ENCODE measurements at places on chromosomes 11 and 22. TPM values are rescaled to one million over a fixed set of nuclear protein-coding genes. Genes with fewer than 3 reads are reported as not detected.
A peak's percentile ranks its signal among the peaks of the same experiment; 100 is the strongest.

DNA sequence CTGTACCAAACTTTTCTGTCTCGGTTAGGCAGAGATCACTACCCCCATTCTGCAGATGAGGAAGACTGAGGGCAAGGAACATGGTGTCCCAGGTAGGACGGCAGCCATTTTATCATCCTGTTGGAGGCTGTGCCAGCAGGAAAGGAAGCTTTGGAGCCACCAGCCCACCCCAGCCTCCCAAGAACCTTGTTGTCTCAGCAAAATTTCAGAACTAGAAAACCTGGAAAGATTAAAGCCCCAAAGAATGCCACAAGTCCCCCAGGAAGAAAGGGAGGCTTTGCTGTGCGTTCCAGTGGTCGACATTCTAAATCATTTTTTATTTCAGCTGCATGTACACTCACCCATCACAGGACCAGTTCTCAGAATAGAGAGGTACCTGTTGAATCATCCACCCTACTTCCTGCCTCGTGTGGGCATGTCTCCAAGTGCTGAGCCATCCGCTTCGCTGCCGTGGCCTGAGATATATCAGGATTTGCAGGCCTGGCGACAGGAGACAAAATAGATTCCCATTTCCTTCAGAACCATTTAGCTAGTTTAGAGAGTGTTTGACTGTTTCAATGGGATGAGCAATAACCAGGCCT, 13.0 kb upstream of the EIF3D start:
- DNase-seq, result no peak

DNA sequence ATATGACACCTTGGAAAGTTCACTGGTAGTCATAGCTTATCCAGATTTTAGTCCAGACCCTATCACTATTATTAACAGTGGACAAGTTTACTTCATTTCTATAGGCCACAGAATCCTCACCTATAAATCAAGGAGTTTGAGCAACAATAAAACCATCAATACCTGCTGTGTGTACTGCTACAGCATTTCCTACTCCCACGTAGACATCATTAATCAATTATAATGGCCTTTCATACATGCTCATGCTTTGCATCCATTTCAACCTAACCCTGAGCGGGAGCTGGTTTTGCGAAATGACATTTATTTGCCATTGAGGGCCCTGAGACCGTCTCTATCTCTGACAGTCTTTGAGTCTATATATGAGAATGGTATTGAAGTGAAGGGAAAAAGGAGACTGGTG, 312.3 kb downstream of the FAT3 start:
- no peak for DNase-seq

GRCh38 chr11:10076458-10077141, 217.4 kb downstream of the SBF2 start:
- no peak for DNase-seq

GRCh38 chr22:49052023-49052538, 775.6 kb downstream of the BRD1 start:
- no peak for DNase-seq

- DNase-seq, result peak; percentile 78
Measured at GRCh38 chr11:1882265-1883238, 9.1 kb downstream of the PRR33 start.

DNA sequence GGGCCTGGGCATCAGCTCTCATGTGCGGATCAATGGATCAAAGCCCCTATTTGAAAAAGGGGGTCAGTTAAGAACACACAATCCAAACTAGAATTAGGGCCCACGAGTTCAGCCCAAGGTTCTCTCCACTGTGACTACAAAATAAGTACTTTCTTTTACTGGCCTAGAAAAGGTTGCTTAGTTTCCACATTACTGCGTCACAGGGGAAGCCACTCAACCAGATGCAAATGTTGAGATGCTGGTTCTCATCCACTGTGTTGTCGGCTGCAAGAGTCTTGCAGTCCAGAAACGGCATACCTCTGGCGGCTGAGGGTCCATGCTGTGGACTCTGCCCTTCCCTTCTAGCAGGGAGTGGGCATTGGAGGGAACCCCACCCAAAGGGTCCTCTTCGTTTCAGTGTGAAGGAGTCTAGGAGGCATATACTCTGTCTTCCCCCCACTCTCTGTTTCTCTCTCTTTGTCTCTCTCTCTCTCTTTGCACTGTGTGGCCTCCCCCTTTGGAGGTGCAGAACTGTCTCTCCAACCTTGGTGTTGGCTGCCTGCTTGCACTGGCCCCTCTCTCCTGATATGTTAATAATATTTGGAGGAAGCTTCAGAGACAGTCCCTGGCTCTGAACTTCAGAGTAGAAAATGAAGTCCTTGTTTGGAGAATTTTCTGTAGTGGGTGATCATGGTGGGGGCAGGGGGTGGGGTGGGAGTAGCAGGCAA, 99.0 kb upstream of the NNMT start:
- no peak for DNase-seq

DNA sequence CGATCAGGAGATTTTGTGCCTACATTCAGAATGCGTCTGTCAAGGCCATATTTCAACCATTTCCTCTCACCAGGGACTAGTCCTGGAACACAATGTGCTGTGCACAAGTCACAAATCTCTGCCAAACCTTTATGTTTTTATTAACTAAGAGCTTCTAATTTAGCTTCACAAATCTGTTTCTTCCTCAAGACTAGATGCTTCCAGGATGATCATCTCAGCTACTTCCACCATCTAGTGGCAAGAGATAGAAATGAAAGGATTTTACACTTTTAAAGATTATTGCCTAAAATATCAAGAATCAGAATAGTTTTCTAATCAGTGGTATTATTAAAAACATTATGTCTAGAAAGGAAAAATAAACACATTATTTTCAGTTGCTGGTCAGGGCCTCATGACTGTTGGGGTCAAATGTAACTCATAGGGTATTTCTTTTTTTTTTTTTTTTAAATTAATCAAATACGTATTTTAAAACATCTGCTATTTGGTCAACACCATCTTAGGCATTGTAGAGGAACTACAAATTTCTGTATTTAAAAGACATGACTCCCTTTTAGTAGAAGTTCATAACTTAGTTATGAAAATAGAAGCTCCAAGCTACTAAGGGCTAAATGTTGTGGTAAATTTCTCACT, 1102.6 kb downstream of the DLG2 start:
- DNase-seq, result no peak

DNA sequence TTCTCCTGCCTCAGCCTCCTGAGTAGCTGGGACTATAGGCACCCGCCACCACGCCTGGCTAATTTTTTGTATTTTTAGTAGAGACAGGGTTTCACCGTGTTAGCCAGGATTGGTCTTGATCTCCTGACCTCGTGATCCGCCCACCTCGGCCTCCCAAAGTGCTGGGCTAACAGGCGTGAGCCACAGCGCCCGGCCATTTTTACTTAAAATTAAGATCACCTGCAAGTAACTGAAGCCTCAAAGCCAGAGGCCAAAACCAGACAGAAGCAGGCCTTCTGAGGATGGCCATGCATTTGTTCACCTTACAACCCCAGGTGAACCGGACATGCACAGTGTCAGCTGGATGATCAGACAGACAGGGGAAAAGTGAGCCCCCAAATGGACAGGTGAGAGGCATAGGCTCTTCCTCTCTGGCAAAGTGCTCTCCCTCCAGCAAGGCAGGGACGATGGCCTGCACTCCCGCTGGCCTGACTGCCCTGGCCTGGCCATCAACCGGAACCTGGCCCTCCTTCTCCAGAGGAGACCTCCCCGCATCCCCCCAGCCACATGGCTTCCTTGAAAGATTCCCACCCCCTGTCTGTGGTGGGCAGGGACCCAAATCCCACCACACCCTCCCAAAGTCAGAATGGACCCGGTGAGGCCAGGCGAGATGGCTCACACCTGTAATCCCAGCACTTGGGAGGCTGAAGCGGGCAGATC, 25.9 kb downstream of the APOBEC3H start:
- DNase-seq, result no peak

DNA sequence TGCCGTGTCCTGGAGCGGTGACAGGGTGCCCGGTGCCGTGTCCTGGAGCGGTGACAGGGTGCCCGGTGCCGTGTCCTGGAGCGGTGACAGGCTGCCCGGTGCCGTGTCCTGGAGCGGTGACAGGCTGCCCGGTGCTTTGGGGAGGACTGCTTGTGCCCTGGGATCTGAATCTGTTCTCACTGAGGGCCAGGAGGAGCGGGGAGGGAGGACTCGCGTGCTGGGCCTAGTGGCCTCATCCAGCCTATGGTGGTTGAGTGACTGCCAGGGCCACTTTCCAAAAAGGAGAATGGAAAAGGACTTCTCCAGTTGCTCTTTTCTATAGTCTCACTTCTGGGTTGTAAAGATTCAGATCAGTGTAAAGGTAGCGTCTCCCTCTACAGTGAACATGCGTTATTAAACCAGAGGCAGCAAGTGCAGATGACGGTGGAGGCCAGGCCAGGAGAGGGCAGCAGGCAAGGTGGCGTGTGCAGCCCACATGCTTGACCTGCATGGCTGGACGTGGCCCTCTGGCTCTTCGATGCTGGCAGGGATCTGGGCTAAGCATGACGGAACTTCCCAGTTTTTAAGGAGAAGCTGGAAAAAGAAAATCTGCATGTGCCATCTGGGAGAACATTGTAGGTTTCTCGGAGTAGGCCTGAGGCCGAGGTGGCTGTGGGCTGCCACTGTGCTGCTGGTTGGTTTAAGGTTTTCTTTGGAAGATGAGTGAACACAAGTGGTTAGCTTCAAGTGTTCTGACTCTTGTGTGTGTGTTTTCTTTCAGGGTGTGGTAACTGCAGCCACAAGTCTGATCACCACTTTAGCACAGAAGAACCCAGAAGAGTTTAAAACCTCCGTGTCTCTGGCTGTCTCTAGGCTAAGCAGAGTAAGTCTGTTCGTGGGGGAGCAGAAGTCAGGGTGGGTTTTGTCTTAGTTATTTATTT, 55.0 kb downstream of the AP2A2 start:
- DNase-seq, result no peak

DNA sequence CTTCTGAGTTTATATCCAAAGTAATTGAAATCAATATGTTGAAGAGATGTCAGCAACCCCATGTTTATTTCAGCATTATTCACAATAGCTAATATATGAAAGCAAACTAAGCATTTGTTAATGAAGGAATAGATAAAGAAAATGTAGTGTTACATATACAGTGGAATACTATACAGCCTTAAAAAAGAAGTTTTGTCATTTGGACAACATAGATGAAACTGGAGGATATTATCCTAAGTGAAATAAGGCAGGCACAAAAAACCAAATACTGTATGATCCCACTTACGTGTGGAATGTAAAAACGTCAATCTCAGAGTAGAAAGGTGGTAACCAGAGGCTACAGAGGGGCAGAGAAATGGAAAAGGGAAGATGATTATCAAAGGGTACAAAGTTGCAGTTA, 10.2 kb downstream of the MRGPRX2 start:
- DNase-seq, result no peak

DNA sequence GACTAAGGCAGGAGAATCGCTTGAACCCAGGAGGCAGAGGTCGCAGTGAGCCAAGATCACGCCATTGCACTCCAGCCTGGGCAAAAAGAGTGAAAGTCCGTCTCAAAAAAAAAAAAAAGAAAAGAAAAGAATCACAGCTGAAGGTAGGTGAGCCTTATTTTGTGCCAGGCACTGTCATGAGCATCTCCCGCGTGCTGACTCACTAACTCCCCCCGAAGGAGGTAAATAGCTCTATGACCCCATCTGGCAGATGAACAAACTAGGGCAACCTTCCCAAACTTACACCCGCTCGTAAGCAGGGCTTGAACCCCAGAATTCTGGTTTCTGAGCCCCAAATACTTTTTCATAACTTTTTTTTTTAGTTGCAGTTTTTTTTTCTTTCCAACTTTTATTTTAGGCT, 60.3 kb downstream of the ANO1 start:
- DNase-seq, result no peak

GRCh38 chr11:6022956-6023355, 7.6 kb downstream of the OR56A1 start:
- no peak for DNase-seq

Gene PATE4
- total RNA-seq, result not detected

Gene C11orf65
- 0.42 TPM for total RNA-seq

Gene TTC28
- total RNA-seq, result 35.2 TPM

Gene FOLH1
- not detected for total RNA-seq

Gene MS4A4E
- not detected for total RNA-seq

Gene MFRP
- not detected for total RNA-seq

Gene CD248
- total RNA-seq, result 0.22 TPM

Gene PDE2A
- total RNA-seq, result 0.91 TPM

Gene OR8D4
- total RNA-seq, result 0.58 TPM

Measured in progenitor cell of endocrine pancreas (in vitro differentiated cells).